ENCODE measurements at places on chromosomes 5 and 9.

GRCh38 chr9:33082128-33082527 lies 5.7 kb upstream of the SMU1 start:
- DNase-seq, result no peak

GRCh38 chr9:94082956-94083355 lies 1.3 kb upstream of the PTPDC1 start:
- no peak for DNase-seq

GRCh38 chr5:121915765-121916164 lies 46.0 kb upstream of the SRFBP1 start:
- DNase-seq, result no peak

- DNase-seq, result no peak
Observed at GRCh38 chr5:22986281-22986680, 133.1 kb upstream of the CDH12 start.

GRCh38 chr9:14532456-14533115 lies 160.6 kb downstream of the ZDHHC21 start:
- DNase-seq, result no peak

DNA sequence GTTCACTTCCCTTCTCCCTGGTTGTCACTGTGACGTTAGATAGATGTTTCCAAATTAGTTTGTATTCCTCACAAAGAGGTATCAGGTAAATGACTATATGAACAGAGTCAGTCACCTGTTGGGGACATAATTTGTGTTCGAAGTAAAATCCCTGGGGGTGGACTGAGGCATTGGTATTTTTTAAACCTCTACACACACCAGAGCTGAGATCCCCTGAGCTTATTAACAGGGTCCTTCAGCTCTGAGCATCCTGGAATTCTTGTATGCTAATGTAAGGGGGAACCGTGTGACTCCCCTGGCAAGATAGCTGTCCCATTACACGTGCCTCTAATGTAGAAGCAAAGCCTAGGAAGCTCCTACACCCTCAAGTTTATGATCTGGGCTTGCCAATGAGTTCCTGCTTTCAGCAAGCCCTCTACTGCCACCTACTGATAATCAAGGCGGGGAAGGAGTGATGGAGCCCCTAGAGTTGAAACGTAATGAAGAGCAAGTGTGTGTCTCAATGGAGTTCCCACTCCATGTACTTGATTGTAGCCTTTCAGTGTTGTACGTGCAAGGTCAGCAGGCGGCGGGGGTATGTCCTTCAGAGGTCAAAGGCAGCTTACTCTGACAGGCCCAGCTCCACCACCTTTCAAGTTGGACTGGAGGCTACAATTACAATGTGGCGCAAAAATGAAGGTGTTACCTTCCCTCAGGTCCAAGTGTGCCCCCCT lies 14.4 kb downstream of the PRKACG start:
- DNase-seq, result peak; percentile 54

- no peak for DNase-seq
Observed at GRCh38 chr9:4375424-4376200, 75.7 kb upstream of the GLIS3 start.

DNA sequence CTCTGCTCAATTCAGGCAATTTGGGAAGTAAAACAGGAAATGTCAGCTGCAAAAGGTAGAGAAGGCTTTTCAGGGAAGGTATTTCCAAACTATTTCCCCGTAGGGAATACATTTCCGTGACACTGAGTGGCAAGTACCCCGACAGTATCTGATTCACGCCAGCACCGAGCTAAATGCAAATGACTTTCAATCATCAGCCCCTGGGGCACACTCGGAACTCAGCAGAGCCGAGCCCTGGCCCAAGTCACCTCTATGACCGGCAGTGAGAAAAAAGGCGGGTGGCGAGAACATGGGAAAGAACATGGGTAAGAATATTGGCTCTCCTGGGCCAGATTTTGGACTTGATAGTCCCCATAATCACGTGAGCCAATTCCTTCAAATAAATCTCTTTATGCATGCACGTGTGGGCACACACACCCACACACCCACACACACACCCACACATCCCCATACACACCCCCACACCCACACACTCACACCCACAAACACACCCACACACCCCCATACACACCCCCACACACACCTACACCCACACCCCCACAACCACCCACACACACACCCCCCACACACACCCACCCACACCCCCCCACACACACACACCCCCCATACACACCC lies 43.0 kb downstream of the COL23A1 start:
- DNase-seq, result no peak

- peak; percentile 45 for DNase-seq
Observed at GRCh38 chr9:5851445-5851844, 18.5 kb upstream of the ERMP1 start.

- no peak for DNase-seq
Observed at GRCh38 chr5:173291722-173292658, 36.2 kb downstream of the STC2 start.

- peak; percentile 93 for DNase-seq
Observed at GRCh38 chr9:120792898-120793765, at the start of gene FBXW2. FBXW2 (minus strand) TSS chr9:120793416; CDS start chr9:120788258, 5,158 bp downstream.

- no peak for DNase-seq
Observed at GRCh38 chr5:125550274-125550673, 803.8 kb upstream of the ZNF608 start.

- DNase-seq, result no peak
Observed at GRCh38 chr5:93053825-93054224, 527.2 kb downstream of the NR2F1-AS1 start.

- no peak for DNase-seq
Observed at GRCh38 chr5:428219-428618, 14.8 kb upstream of the EXOC3 start.

DNA sequence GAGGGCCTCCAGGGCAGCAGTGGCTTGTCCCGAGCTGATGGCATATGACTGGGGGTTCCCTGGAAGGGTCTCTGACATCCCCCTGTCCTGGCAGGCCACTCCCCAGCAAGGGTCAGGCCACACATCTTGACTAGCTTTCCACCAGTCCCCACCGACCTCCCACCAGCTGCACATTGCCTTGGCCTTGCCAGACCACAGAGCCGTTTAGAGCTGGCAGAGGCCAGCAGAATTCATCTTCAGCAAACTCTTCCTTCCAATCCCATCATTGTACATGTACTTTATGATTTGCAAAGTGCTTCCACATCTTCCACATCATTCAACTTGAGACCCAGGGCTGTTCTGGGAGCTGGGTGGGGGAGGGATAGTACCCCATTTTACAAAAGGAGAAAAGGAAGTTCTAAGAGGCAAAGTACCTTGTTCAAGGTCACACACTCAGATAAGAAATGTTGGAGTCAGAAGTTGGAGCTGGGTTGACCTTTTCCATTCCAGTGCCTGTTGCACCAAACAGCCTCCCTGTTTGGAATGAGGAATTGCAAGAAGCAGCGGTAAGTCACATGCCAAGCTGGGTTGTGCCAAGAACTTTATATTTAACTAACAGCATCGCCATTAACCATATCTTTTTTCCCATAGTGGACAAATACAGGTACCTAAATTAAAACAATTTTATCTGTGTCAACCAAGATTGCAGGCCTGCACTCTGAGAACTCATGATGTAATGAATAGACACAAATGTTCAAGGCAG lies 25.8 kb upstream of the COL15A1 start:
- no peak for DNase-seq

DNA sequence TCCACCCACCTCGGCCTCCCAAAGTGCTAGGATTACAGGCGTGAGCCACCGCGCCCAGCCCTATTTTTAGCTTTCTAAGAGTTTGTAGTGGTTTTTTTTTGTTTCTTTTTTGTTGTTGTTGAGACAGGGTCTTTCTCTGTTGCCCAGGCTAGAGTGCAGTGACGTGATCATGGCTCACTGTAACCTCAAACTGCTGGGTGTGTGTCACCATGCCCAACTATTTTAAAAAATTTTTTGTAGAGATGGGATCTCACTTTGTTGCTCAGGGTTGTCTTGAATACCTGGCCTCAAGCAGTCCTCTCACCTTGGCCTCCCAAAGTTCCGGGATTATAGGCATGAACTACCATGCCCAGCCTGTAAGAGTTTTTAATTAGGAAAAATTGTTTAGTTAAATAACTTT lies 145.3 kb upstream of the SH3GL2 start:
- no peak for DNase-seq

DNA sequence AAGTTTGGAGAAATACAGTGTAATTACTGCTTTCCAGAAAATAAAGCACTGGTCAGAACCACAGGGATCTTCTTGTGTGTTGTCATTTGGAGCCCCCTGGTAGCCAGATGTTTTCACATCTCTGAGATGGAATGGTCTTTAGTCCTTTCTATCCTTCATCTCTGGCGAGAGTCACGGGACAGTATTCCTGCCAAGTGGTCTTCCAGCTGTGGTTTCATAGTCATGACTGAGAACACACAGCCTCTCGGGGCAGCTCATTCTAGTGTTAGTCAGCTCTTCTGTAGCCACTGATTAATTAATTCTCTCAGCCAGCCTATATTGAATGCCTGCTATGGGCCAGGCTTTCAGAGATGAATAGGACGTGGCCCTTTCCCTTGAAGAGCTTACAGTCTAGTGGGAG lies 34.1 kb downstream of the HMGXB3 start:
- no peak for DNase-seq

DNA sequence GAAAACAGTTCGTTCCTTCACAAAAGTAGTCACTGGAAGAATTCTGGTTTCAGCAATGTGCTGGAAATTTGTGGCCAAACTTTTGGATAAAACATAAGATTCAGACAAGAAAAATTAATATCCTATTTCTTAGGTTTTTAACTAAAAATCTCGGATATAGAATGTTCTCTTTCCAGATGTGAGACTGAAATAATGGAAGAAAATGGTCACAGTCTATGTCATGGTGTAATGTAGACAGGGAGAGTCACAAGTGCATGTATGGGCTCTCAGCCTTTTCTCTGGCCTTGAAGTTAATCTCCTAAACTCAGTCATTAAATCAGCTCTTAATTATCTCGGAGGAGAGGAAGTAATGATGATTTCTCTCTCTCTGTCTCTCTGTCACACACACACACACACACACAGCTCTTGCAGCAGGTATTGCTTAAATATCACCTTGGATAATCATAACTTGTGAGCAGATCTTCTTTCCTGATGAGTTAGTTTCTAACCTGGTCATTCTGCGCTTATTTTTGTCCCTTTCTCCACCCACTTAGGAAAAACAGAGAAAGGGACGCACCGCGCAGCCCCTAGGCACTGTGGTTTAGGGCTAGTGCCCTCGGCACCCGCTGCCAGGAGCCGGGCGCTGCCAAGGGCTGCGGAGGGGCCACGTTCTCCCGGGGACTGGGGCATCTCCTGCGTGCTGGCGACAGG lies 672 bp upstream of the ITGA2 start:
- no peak for DNase-seq

DNA sequence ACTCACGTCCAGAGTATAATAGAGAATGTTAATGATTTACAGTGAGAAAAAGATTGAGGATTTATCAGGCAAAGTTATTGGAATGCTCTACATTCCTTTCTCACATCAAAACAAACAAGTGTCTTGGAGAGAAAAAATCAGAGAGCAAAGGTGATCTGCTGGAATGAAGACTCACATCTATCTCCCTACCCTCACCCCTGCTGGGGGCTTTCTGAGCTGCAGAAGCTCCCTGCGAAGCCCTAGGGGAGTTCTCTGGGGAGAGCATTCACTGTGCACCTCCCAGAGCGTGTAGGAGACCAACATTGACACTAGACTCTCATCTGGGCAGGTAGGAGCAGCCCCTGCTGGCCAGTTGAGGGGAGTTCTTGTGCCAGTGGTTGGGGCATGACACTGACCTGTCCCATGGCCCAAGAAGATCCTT lies 76.6 kb upstream of the ADAMTS16 start:
- no peak for DNase-seq

DNA sequence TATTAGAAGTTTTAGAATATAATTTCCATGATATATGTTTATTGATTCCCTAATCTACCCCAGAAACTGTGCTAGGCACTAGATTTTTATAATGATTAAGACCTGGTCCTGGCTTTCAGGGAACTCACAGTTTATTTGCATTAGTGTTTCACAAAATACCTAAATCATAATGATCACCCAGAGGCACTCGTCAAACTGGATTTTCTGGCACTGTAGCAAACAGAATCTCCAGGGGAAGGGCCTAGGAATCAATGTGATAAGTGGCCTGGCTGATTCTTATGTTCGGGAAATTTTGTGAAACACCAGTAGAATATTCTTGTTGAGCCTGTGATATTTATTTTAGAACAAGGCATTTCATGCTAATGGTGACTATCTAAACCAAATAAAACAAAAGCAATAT lies 37.4 kb upstream of the SRP19 start:
- no peak for DNase-seq

GRCh38 chr9:1217076-1217475 lies 166.9 kb downstream of the DMRT2 start:
- no peak for DNase-seq

DNA sequence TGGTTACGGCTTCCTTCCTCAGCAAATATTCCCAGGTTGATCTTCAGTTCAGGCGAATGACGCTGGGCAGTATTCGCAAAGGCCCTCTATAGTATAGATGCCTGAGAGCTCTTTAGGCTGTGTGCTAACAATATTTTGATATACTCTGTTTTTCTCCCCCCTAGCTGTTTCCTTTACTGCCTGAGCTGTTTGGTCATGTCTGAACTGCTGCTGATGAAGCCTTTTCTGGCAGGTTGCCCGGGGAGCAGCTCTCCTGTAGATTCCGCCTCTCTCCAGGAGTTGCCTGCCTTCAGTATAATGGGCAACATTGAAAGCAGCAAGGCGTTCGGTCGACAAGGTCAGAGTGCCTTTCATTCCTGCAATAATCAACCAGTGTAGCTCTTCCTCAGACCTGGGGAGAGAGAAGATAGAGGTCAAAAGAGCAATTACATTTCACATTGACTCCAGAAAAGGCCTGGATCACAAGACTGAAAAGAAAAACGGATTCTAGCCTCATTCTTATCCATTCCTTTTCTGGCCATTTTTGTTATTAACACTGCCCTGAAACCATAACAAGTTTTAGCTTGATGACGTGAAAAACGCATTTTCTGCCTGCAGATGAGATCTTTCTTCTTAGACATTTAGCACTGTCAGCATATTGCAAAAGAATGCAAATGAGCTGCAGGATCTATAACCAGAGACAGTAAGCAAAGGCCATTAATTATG lies 60.1 kb upstream of the ZNF608 start:
- no peak for DNase-seq

DNA sequence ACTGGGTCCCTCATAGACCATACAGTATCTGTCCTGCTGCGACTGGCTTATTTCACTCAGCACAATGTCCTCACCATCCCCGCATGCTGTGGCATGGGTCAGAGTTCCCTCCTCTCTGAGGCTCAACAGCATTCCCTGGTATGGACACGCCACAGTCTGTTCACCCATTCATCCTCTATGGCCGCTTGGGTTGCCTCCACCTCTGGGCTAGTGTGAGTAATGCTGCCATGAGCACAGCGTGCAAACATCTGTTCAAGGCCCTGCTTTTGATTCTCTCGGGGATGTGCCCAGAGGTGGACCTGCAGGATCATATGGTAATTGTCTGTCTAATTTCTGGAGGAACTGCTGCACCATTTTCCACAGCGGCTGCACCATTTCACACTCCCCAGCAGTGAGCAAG lies 5.5 kb upstream of the FBP2 start:
- no peak for DNase-seq

DNA sequence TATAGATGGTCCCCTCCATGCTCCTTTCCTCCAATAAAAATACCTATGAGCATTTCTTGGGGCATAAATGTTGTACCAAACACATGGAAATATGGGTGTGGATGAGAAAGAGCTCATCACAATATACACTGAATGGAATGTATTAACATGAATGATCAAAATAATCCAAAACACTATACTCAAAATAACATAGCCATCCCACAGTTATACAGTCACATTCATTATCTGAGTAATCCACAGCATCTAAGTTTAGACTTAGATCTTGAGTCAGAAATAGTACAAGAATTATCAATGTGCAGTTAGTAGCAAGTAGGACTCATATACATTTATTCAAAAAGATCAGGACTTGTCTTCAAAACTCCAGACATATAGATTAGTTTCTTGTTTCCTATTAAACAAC lies 175.2 kb upstream of the NREP start:
- no peak for DNase-seq

All from activated CD4-positive, alpha-beta T cell treated with anti-CD3 and anti-CD28 coated beads, Interleukin-2, amount 50 U/mL, for 48 hours (primary cell).